K562 (cell line): ENCODE measurements at places on chromosomes 7 and 10. TPM values are rescaled to one million over a fixed set of nuclear protein-coding genes. Genes with fewer than 3 reads are reported as not detected.
A peak's percentile ranks its signal among the peaks of the same experiment; 100 is the strongest.

The PIK3CG gene
- polyA plus RNA-seq = 10.7 and 12.9 TPM in 2 replicates

DNA sequence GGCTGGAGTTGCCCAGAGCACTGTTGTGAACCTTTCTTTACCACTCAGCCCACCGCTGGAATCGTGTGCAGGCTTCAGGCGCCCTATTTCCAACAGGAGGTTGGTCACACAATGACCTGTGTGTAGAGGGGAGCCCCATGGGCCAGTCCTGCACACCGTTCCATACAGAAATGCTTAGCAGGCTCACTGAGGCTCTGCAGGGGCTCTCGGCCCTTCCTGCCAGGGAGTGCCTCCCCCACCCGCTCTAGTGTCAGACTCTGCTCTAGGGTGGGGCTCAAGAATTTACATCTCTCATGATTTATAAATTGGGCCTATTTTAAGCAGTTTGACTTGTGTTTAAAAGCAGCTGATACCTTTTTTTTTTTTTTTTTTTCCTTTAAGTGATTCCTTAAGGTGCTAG is 42.0 kb downstream of the SHH start:
- no peak for DNase-seq

The PEX1 gene
- polyA plus RNA-seq = 19.9 and 28.0 TPM in 2 replicates

The CALML5 gene
- not detected in 2 replicates for polyA plus RNA-seq

DNA sequence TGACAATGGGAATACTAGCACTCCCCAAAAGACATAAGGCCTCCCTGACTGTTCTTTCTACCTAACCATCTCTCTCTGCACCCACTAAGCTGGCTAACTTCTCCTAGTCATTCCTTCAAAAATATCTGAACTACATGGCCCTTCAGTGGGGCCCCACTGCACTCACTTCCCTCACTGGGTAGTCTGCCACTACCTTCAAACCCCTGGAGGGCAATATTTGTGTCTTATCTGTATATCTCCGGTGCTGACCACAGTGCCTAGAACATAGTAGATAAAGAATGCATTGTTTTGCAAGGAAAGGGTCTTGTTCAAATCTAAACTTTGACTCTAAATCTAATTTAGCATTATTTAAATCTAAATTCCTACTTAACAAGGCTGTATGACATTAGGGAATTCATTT is 44.3 kb downstream of the CACUL1 start:
- no peak for DNase-seq

The HOXA2 gene
- polyA plus RNA-seq = not detected in 2 replicates

DNA sequence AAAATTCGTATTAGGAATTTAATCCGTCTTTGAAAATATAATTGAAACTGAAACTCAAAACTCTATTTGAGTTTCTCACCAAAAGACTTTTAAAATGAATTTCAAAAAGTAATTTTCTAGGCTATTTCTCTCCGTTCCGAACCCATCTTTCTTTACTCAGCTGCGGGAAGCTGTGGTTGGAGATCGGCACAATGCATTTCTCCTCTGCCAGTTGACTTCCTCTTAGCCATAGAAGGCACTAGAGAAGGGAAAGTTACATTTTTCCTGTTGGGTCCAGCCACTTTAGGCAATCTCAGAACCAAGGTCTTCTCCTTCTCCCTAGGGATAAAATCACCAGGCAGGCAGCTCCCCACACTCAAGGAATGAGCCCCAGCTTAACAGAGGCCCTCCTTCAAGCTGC is 133.6 kb upstream of the COL1A2 start:
- DNase-seq = no peak

The C10orf53 gene
- not detected in 2 replicates for polyA plus RNA-seq

GRCh38 chr7:48299580-48300169 is 128.4 kb downstream of the ABCA13 start:
- DNase-seq = peak; percentile 52

DNA sequence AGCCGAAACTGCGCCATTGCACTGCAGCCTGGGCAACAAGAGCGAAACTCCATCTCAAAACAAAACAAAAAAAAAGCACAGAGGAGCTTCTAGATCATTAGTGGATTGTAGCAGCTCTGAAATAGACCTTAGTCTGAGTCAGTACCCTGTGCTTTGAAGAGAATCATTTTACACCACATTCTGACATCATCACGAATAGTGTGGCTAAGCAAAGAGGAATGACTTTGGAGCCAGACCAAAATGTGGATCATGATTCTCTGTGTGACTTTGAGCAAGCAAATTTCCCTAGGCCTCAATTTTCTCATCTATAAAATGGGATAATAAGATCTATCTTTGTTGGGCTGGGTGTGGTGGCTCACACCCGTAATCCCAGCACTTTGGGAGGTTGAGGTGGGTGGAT is 618.9 kb downstream of the CALN1 start:
- DNase-seq = no peak

The MACROH2A2 gene
- 0.13 TPM in 1 of 2 replicates, not detected in the other for polyA plus RNA-seq

GRCh38 chr10:14276210-14276609 is 54.5 kb downstream of the FRMD4A start:
- DNase-seq = no peak

DNA sequence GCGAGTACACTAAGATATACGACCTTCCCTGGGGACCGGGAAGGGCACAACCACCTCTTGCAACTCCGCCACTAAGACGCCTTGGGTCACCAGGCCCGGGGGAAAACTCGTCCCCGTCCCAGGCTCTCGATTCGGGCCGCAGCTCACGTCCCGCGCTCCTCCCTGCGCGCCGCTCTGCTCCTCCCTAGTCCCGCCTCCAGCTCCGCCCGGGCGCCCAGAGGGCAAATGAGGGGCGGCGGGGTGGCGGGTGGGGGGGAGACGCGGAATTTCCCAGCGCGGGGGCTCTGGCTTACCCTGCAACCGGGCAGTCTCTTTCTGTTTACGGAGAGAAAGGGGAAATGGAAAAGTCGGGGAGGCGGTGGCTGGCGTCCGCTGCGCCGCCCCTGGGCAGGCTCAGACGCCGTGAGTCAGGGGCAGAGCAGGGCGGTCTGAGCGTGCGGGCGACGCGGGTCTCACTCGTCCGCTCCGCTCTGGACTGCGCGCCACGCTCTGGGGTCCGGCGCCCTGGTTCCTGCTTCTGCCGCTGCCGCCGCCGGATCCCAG is at the start of gene MAP3K8:
Gene MAP3K8, plus strand, starts transcription at position 455 of the 543 bp plus-strand sequence. CDS start 4,755 bp downstream, outside the sequence.
- DNase-seq = peak; percentile 87

DNA sequence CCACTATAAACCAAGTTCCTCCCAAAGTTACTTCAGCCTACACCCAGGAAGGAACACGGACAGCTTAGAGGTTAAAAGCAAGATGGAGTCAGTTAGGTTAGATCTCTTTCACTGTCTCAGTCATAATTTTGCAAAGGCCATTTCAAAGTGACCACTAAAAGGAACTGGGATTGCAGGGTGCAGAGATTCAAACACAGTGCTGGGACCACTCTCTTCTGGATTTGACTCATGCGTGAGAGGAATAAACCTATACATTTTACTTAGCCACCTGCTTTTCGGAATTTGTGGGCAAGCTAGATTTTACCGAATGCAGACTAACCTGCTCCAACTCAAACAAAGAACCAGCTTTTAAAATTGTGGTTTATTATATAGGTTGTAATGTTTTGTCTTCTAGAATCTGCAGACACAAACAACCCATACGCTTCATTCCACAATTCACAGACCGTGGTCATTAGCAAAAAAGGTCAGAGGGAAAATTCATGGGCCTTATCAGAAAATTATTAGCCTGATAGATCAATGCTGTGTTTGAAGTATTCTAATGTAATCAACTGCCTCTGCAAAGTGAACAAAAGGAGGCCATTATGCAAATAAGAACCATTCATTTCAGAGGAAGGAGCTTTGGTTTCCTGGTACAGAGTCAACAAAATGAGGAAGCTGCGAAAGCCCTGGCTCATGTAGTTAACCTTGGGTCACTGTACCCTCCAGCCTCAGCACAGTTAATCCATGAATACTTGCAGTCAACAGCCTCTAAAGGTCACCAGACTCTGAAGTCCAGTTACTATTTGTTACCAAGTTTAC is 342.7 kb upstream of the KLF6 start:
- no peak for DNase-seq

GRCh38 chr10:32197423-32197822 is 141.2 kb upstream of the KIF5B start:
- DNase-seq = no peak

- DNase-seq = no peak
Measured at GRCh38 chr7:2287745-2288144, 26.5 kb downstream of the SNX8 start.

DNA sequence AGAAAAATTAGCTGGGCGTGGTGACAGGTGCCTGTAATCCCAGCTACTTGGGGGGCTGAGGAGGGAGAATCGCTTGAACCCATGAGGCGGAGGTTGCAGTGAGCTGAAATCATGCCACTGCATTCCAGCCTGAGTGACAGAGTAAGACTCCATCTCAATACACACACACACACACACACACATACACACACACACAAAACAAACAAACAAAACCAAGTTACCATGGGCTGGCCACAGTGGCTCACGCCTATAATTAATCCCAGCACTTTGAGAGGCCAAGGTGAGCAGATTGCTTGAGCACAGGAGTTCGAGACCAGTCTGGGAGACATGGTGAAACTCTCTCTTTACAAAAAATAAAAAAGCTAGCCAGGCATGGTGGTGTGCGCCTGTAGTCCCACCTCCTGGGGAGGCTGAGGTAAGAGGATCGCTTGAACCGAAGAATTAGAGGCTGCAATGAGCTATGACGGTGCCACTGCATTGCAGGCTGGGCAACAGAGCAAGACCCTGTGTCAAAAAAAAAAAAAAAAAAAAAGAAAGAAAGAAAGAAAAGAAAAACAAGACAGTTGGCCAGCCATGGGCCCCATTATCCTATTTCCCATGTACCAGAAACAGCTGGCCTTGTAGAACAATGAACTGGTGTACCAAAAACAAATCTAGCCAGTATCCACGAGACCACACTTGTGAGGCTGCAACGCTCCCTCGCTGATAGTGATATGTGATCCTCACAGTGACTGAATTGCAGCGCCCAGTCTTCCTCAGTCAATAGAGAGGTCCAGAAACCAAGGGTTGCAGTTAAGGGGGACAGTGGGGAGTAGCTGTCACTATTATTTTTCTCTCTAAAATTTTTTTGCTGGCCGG is 6.6 kb upstream of the AGFG2 start:
- peak; percentile 43 for DNase-seq
